Activated CD8-positive, alpha-beta memory T cell treated with anti-CD3 and anti-CD28 coated beads for 36 hours (primary cell): ENCODE measurements at places on chromosomes 12 and 14. TPM values are rescaled to one million over a fixed set of nuclear protein-coding genes. Genes with fewer than 3 reads are reported as not detected.

FLRT2 gene
- total RNA-seq: not detected

CD163L1 gene
- not detected for total RNA-seq

RPL10L gene
- total RNA-seq: not detected

JAG2 gene
- 1.7 TPM for total RNA-seq

CMA1 gene
- not detected for total RNA-seq

CATSPERB gene
- total RNA-seq: not detected

RNASE3 gene
- total RNA-seq: not detected

AKAP6 gene
- total RNA-seq: 1.3 TPM

MYF6 gene
- not detected for total RNA-seq

LRRC43 gene
- not detected for total RNA-seq

PLXNC1 gene
- 5.6 TPM for total RNA-seq

GYS2 gene
- not detected for total RNA-seq

ANKRD33 gene
- not detected for total RNA-seq

RPGRIP1 gene
- total RNA-seq: not detected
